ENCODE measurements at places on chromosomes 16 and 17.

DNA sequence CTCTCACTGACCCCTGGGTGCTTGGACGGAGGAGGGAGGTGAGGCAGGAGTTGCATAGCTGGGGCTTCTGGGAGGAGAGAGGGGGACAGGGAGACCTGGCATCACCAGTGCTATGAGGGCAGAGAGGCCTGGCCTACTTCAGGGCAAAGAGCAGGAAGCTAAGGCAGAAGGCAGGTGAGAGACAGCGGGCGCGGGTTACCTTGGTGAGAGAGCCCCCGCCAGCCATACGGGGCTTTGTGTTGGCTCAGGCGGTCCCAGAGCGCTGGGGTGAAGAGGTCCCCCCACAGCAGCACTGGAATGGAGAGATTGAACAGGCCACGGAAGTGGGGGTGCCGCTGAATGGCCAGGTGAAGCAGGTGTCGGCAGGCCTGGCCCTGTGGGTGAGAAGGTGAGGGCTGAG lies 11.5 kb downstream of the ST6GALNAC2 start:
- DNase-seq = no peak

DNA sequence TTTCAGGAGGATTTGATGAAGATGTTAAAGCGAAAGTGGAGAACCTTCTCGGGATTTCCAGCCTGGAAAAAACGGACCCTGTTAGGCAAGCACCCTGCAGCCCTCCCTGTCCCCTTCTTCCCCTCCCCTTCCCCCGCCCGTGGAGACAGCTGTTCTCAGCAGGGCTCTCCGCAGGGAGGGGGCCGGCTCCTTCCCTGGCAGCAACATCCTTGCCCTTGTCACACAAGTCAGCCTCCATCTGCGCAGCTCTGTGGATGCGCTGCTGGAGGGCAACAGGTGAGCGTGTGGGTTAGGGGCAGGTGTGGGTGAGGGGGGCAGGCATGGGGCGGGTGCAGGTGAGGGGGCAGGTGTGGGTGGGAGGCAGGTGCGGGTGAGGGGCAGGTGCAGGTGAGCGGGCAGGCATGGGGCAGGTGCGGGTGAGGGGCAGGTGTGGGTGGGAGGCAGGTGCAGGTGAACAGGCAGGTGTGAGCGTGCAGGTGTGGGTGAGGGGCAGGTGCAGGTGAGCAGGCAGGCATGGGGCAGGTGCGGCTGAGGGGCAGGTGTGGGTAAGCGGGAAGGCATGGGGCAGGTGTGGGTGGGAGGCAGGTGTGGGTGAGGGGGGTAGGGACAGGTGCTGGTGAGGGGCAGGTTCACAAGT lies 9.4 kb downstream of the CYBC1 start:
- no peak for DNase-seq

- DNase-seq = no peak
These were observed 9.6 kb downstream of the GSDMB start for GRCh38 chr17:39908789-39909352.

DNA sequence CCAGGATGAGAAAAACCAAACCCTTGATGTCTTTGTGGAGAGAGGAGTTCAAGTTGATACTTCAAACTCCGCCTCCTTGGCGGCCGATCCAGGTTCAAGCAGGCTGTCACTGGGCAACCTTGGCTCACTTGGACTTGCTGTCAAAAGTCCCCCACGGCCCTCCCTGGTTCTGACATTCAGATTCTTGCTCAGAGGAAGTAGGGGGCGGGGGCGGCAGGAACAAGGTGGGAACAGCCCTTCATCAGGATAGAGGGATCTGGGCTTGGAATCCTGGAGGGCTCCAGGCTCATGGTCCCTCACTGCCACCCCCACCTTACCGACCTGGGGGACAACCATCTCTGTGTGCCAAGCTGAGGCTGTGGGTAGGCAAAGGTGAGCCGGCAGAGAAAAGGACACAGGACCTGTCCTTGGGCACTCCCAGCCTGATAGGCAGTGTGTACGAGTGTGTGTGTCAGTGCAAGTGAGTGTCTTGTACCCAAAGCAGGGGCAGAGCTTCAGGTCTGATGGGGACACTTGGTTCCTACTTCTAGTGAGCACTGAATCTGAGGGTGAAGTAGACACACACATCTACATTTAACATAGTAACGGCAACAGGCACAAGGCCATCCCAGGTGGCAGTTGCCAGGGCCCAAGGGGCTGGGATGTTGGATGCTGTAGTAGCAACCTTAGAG lies 6.6 kb upstream of the TSPOAP1 start:
- no peak for DNase-seq

Measured in CD4-positive, alpha-beta T cell treated with Interleukin-15 for 4 hours (primary cell).